Activated T-helper 2 cell treated with anti-CD3 and anti-CD28 coated beads, Interferon-gamma antibody, Interleukin-2, Interleukin-4, amounts not matched to agents 10 μg/mL and 5 μg/mL and 100 μg/mL, durations not matched to agents 14 hours and 24 hours and 36 hours (primary cell): ENCODE measurements at places on chromosomes 1 and 21. TPM values are rescaled to one million over a fixed set of nuclear protein-coding genes. Genes with fewer than 3 reads are reported as not detected.
A peak's percentile ranks its signal among the peaks of the same experiment; 100 is the strongest.

DNA sequence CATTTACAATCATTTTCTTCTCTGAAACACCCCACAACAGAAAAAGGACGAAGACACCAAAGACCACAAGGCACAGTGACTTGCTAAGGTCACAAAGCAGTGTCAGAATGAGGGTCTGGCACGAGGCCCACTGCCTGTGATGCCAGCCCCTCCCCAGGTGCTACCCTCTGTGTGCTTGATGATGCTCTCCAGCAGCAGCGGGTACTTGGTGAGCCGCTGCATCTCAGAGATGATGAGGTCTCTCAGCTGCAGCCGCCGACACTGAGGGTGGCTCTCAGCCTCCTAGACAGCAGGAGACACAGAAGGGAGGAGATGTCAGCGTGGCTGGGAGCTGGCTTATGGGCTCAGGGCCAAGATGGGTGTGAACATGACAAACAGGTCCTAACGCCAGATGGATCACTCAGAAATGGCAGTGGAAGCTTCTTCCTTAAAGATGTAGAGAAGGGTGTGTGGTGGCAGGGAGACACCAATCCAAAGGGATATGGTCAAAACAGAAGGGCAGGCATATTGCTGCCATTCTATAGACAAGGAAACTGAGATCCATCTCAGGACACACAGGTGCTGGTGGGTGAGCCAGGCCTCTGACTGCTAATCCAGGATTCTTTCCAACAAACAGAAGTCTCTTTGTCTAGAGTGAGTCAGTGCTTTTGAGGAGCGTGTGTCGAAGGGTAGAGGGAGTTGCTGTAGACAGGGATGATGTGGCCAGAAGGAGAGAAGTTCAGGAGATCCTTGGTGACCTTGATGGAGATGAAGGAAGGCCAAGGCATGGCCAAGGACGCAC, 25.6 kb downstream of the LRRC71 start:
- H3K36me3 ChIP-seq = no peaks in the 10 kb centered on the region
- no peak overlapping the region for H3K27ac ChIP-seq
- no peak overlapping the region for H3K4me3 ChIP-seq
- no peaks in the 10 kb centered on the region for H3K4me1 ChIP-seq
- H3K27me3 ChIP-seq = peaks cover 2% of the 10 kb centered on the region

GRCh38 chr1:180154003-180154324, 705 bp upstream of the QSOX1 start:
- H3K27ac ChIP-seq = peak overlapping the region; percentile 90
- no peaks in the 10 kb centered on the region for H3K36me3 ChIP-seq
- DNase-seq = no peak
- H3K27me3 ChIP-seq = peaks cover 3% of the 10 kb centered on the region
- peaks cover 32% of the 10 kb centered on the region for H3K4me1 ChIP-seq
- H3K4me3 ChIP-seq = peak overlapping the region; percentile 88

GRCh38 chr21:41966041-41966833, 12.4 kb upstream of the C2CD2 start:
- no peak overlapping the region for H3K4me3 ChIP-seq
- no peaks in the 10 kb centered on the region for H3K36me3 ChIP-seq
- H3K27ac ChIP-seq = no peak overlapping the region

DNA sequence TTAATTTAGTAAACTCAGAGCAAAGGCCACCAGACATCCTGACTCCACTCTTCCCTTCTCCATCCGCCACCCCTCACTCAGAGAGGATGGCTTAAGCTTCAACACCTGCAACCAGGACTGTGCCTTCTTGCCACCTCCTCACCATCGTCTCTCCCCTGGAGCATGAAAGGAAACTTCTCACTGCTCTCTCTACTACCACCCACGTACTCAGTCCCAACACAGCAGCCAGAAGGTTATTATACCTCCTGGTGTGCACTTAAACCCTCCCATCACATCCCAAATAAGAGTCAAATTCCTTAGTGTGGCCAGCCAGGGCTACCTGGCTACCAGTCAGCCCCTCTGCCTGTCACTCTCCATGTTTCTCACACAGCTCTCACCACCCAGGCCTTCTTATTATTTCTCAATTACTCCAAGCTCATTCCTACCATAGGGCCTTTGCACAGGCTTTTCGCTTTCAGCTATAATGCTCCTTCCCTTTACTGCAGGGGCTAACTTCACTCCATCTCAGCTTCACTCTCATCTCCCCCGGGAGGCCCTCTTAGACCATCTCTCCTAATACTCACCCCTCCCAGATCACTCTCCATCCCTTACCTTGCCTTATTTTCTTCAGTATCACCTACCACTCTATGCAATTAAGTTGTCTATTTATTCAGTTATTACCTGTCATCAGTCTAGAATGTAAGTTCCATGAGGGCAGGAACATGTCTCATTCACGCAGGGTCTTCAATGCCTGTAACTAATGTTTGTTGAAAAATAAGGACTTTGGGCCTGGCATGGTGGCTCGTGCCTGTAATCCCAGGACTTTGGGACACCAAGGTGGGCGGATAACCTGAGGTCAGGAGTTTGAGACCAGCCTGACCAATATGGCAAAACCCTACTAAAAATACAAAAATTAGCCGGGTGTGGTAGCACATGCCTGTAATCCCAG, 137.5 kb downstream of the TOMM20 start:
- H3K36me3 ChIP-seq = peaks cover 16% of the 10 kb centered on the region
- no peak for DNase-seq
- peak overlapping the region; percentile 85 for H3K27ac ChIP-seq

DNA sequence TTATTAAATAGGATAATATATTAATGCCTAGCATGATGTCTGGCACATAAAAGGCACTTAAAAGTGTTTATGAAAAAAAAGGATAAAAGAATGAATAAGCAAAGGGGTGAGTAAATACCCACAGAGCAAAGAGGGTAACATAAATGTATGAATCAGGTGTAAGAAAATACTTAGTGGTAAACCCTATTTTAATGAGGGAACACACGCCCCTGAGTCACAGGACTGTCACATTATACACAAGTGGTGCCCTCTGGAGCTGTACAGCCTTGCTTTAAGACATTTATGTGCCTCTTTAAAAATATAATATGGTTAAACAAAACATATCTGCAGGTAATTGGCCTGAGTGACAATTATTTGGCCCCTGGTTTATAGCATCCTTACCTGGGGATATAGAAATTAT, 78.1 kb upstream of the PTBP2 start:
- no peak for DNase-seq
- no peaks in the 10 kb centered on the region for H3K36me3 ChIP-seq
- no peaks in the 10 kb centered on the region for H3K27me3 ChIP-seq
- no peak overlapping the region for H3K27ac ChIP-seq
- no peaks in the 10 kb centered on the region for H3K4me1 ChIP-seq

DNA sequence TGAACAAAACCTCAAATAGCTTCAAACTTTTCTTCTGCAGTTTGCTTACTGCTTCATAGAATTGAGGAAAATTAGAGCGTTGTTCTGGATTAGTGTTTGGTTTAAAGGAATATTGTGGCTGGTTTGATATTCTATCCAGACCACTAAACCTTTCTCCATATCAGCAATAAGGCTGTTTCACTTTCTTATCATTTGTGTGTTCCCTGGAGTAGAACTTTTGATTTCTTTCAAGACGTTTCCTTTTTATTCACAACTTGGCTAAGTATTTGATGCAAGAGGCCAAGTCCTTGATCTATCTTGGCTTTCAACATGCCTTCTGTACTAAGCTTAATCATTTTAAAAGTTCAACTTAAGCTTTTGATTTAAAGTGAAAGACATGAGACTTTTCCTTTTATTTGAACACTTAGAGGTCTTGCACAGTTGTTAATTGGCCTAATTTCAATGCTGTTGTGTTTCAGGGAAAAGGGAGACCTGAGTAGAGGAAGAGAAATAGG, 359.1 kb downstream of the S1PR1 start:
- no peaks in the 10 kb centered on the region for H3K27me3 ChIP-seq
- no peak overlapping the region for H3K4me3 ChIP-seq
- H3K4me1 ChIP-seq = no peaks in the 10 kb centered on the region
- no peaks in the 10 kb centered on the region for H3K36me3 ChIP-seq

GRCh38 chr1:52403566-52404115, 582 bp downstream of the ORC1 start:
- peak overlapping the region; percentile 98 for H3K4me3 ChIP-seq
- peak overlapping the region; percentile 97 for H3K27ac ChIP-seq
- peak; percentile 73 for DNase-seq
- peaks cover 70% of the 10 kb centered on the region for H3K36me3 ChIP-seq
- no peaks in the 10 kb centered on the region for H3K27me3 ChIP-seq

DNA sequence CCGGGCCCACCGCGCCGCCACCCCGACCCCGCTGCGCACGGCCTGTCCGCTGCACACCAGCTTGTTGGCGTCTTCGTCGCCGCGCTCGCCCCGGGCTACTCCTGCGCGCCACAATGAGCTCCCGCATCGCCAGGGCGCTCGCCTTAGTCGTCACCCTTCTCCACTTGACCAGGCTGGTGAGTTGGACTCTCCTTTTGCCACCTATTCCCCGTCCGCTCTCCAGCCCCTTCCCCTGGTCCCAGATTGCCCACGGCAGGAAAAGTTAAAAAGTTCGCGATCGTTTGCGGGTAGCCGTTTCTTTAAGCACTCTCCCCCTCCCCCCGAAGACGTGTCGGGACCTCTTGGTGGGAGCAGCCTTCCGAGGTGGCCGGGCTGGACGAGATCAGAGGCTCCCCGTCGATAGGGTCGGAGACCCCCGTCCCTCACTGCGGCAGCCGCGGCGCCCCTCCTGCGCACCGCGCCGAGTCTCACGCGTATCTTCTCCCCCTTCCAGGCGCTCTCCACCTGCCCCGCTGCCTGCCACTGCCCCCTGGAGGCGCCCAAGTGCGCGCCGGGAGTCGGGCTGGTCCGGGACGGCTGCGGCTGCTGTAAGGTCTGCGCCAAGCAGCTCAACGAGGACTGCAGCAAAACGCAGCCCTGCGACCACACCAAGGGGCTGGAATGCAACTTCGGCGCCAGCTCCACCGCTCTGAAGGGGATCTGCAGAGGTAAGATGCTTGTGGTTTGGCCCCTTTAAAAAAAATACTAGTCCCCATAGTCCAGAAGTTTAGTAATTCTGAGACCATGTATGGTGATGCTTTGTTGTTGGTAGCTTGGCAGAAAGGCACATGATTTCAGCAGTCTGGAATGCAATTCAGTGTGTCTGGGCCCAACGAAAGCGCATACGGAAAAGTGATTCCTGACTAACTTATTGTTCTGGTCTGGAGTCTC, 576 bp downstream of the CCN1 start:
- peak; percentile 45 for DNase-seq
- no peak overlapping the region for H3K27ac ChIP-seq
- no peaks in the 10 kb centered on the region for H3K36me3 ChIP-seq
- peaks cover 27% of the 10 kb centered on the region for H3K4me1 ChIP-seq
- H3K27me3 ChIP-seq = peaks cover 74% of the 10 kb centered on the region

DNA sequence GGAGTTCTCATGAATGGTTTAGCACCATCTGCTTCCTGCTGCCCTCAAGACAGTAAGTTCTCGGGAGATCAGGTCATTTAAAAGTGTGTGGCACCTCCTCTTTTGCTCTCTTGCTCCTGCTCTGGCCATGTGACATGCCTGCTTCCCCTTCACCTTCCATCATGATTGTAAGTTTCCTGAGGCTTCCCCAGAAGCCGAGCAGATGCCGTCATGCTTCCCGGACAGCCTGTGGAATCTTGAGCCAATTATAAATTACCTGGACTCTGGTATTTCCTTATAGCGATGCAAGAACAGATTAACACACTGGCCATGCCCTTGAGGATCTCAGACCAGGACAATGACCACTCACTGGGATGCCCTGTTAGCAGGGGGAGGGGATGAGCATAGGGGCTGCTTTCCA, 212.3 kb downstream of the MATN1 start:
- no peak overlapping the region for H3K4me3 ChIP-seq
- no peaks in the 10 kb centered on the region for H3K36me3 ChIP-seq
- H3K27ac ChIP-seq = no peak overlapping the region
- no peaks in the 10 kb centered on the region for H3K27me3 ChIP-seq

- peaks cover 8% of the 10 kb centered on the region for H3K27me3 ChIP-seq
- no peak for DNase-seq
- H3K4me1 ChIP-seq = no peaks in the 10 kb centered on the region
- peak within 1 kb of the TSS; percentile 78 for H3K4me3 ChIP-seq
- no peaks in the 10 kb centered on the region for H3K36me3 ChIP-seq
- peak within 1 kb of the TSS; percentile 73 for H3K27ac ChIP-seq
Observed at GRCh38 chr1:116909512-116910378, at the start of gene PTGFRN. PTGFRN (plus strand) TSS chr1:116909916; CDS start chr1:116910204, 288 bp downstream.

GRCh38 chr21:27649323-27649722, 682.4 kb upstream of the ADAMTS5 start:
- no peaks in the 10 kb centered on the region for H3K36me3 ChIP-seq
- DNase-seq = no peak
- H3K4me1 ChIP-seq = no peaks in the 10 kb centered on the region
- H3K4me3 ChIP-seq = no peak overlapping the region

- H3K4me3 ChIP-seq = no peak overlapping the region
- peak overlapping the region; percentile 4 for H3K27ac ChIP-seq
- H3K27me3 ChIP-seq = peaks cover 25% of the 10 kb centered on the region
- peaks cover 21% of the 10 kb centered on the region for H3K4me1 ChIP-seq
- no peaks in the 10 kb centered on the region for H3K36me3 ChIP-seq
- no peak for DNase-seq
Observed at GRCh38 chr1:202615501-202616354, 94.5 kb downstream of the SYT2 start.

DNA sequence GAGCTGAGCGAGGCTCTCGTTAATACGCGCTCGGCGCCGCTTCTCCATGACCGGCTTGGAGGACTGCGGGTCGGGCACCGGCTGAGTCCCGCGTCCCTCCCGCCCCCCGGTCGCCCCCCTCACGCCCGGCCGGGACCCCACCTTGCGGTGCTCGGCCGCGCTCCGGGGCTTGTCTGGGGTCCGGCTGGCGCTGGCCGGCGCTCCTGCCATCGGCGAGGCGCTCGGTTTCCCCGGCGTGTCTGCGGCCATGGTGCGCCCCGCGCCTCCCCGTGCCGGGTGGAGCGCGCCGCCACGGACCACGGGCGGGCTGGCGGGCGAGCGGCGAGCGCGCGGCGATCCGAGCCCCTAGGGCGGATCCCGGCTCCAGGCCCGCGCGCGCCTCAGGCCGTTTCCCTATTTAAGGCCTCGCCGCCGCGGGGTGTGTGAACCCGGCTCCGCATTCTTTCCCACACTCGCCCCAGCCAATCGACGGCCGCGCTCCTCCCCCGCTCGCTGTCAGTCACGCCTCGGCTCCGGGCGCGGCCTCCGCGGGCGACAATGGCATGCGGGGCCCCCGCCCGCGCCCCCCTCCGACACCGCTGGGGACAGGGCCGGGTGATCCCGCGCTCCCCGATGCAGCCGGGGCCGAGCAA, at the start of gene HES4:
HES4 (minus strand) TSS at position 373 of the 632 bp plus-strand sequence; CDS start at position 249, 124 bp downstream.
- H3K27ac ChIP-seq = peak within 1 kb of the TSS; percentile 76
- no peak for DNase-seq
- peak within 1 kb of the TSS; percentile 75 for H3K4me3 ChIP-seq
- H3K4me1 ChIP-seq = peaks cover 8% of the 10 kb centered on the region
- H3K36me3 ChIP-seq = no peaks in the 10 kb centered on the region

- no peaks in the 10 kb centered on the region for H3K36me3 ChIP-seq
- peak within 1 kb of the TSS; percentile 68 for H3K4me3 ChIP-seq
- H3K27ac ChIP-seq = no peak within 1 kb of the TSS
- H3K4me1 ChIP-seq = peaks cover 17% of the 10 kb centered on the region
- peak; percentile 73 for DNase-seq
Observed at GRCh38 chr1:8317647-8318381, at the start of gene SLC45A1. SLC45A1 (plus strand) TSS chr1:8318114; CDS start chr1:8324330, 6,216 bp downstream.

DNA sequence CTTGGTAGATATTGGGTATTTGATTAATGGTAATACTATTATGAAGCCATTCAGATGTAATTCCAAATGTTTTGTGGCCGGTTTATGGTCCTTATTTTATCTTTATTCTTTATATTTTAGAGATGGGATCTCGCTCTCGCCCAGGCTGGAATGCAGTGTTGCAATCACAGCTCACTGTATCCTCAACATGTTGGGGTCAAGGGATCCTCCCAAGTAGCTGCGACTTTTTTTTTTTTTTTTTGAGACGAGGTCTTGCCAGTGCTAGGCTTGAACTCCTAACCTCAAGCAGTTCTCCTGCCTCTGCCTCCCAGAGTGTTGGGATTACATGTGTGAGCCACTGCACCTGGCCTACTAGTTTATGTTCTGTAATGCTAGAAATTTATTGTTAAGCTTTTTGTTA, 4.7 kb downstream of the DDI2 start:
- H3K27me3 ChIP-seq = no peaks in the 10 kb centered on the region
- H3K27ac ChIP-seq = no peak overlapping the region
- peaks cover 50% of the 10 kb centered on the region for H3K4me1 ChIP-seq

The PGBD5 gene
- not detected in 2 replicates for total RNA-seq

The F13B gene
- total RNA-seq = not detected in 2 replicates
